ENCODE measurements at places on chromosomes 6 and 20. TPM values are rescaled to one million over a fixed set of nuclear protein-coding genes. Genes with fewer than 3 reads are reported as not detected.

Gene CRYBG1
- total RNA-seq: 38.2 TPM

Gene HCK
- 0.06 TPM for total RNA-seq

Gene TCF21
- not detected for total RNA-seq

Gene CD40
- total RNA-seq: 10.1 TPM

Gene TINAG
- total RNA-seq: not detected

Gene CST7
- total RNA-seq: not detected

Gene ASCC3
- 111 TPM for total RNA-seq

Gene CALHM5
- 12.6 TPM for total RNA-seq

Gene BPIFB2
- not detected for total RNA-seq

Gene BHLHE23
- total RNA-seq: not detected

Gene PI16
- not detected for total RNA-seq

Gene GTF2H4
- total RNA-seq: 21.7 TPM

Gene MYL9
- total RNA-seq: 4.3 TPM

Gene MAS1
- total RNA-seq: not detected

Gene RARS2
- 29.0 TPM for total RNA-seq

Gene EPB41L1
- total RNA-seq: 3.7 TPM

Gene NDRG3
- total RNA-seq: 16.2 TPM

Gene RIPPLY2
- 0.19 TPM for total RNA-seq

Gene TMEM217
- 6.8 TPM for total RNA-seq

Data from bladder microvascular endothelial cell (primary cell).